Common myeloid progenitor, CD34-positive (primary cell): ENCODE measurements at places on chromosomes 6 and 20.

- no peak overlapping the region for H3K4me3 ChIP-seq
- no peak overlapping the region for H3K27ac ChIP-seq
- no peaks in the 10 kb centered on the region for H3K4me1 ChIP-seq
- DNase-seq: no peak
Observed at GRCh38 chr6:129843573-129843972, 17.5 kb downstream of the TMEM244 start.

DNA sequence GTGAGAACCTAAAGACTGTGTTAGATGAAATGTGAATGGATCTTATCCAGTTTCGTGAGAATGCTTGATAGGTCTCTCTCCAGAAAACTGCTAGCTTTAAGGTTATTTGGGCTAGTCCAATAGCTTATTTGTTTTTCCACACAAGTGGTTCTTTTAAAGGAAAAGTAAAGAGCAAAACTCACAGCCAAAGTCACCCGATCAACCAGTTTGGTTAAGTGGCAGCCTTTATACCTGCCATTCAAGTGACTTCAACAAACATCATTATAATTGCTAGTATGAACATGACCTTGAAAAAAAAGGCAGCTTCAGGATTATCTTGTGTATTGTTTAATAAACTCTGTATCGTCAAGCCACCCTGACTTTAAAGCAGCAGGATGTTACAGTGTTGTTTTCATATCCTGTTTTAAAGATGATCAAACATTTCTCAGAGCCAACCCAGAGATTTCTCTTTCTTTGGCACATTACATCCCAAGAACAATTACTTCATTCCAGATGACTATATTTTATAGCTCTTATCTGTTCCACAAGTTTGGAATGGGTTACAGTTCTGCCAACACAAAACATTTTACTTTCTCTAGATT lies 253.4 kb downstream of the EPHA7 start:
- no peak for DNase-seq
- H3K4me1 ChIP-seq: no peaks in the 10 kb centered on the region
- no peak overlapping the region for H3K4me3 ChIP-seq
- H3K27me3 ChIP-seq: no peaks in the 10 kb centered on the region

GRCh38 chr20:9286501-9287461 lies 217.9 kb downstream of the PLCB4 start:
- H3K36me3 ChIP-seq: no peaks in the 10 kb centered on the region
- no peak overlapping the region for H3K27ac ChIP-seq
- DNase-seq: no peak
- no peaks in the 10 kb centered on the region for H3K27me3 ChIP-seq

DNA sequence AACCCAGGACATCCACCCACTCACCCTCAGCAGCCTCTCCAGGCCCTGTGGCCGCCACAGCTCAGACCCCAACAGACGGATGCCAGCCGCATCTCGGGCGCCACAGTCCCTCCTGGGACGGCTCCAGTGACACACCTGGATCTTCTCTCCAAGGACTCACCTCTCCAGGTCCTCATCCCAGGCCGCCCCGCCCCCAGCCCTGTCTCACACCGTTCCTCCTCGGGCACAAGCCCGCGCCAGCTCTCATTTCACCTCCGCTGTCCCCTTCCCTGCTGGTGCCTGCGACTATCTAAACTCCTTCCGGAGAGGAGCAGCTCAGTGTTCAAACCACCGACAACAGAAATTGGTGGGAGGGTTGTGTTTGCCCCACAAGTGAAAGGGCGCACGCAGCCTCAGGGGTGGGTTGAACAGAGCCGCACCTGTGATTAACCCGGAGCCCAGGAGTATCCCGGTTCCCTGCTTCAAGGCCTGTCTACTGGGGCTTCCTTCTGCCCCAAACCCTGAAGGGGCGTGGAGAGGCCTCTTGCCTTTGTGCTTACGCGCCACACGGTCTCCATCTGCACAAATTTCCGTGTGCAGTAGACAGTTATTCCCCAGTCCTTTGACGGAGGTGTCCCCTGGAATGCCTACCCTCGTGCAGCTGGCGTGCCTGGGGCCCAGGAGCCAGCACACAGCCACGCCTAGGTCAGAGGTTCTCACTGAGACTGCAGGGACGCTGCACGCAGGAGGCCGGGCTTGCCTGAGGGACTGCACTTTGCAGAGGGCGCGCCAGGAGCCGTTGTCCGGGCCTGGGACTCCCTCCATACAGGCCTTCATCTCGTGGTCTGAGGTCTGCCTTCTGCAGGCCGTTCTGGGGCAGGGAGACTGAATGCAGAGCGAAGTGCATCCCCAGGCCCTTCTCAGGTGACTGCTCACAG lies 232.7 kb downstream of the DLL1 start:
- H3K4me1 ChIP-seq: no peaks in the 10 kb centered on the region
- no peak for DNase-seq
- H3K4me3 ChIP-seq: no peak overlapping the region
- H3K27ac ChIP-seq: no peak overlapping the region
- no peaks in the 10 kb centered on the region for H3K27me3 ChIP-seq
- no peaks in the 10 kb centered on the region for H3K36me3 ChIP-seq

- H3K4me1 ChIP-seq: peaks cover 21% of the 10 kb centered on the region
- H3K27ac ChIP-seq: no peak overlapping the region
- peak; percentile 43 for DNase-seq
- no peaks in the 10 kb centered on the region for H3K36me3 ChIP-seq
- H3K4me3 ChIP-seq: peak overlapping the region; percentile 62
Observed at GRCh38 chr6:117264692-117265409, 507 bp upstream of the VGLL2 start.
